Thyroid gland (tissue), 4 donors: ENCODE measurements at places on chromosomes 3 and 15.

DNA sequence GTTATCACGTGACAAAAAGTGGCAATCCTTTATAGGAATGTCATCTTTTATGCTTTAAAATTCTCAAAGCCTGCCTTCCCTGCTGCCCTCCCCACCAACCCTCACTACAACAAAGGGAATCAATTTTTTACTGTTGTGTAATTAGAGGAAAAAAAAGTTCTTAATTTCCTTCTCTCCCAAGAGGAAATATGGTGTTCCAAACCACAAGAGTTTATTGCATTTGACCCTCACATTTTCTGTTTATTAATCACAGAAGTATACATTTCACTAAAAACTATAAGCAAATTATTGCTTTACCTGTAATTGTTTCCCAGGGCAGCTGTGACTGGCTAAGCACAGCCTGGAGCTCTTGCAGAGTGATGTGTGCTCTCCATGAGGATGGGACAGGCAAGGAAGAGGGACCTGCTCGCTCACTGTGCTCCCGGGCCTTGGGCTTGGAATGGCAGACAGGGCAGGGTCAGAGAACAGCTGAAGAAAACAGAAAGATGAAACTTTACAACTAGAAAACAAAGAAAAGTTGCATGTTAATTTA, 31.3 kb upstream of the ATP10A start:
- no peak for DNase-seq

- DNase-seq = no peak
These were observed 32.2 kb upstream of the KLHL25 start for GRCh38 chr15:85826756-85827515.

- no peak for DNase-seq
These were observed 277.5 kb upstream of the CDIN1 start for GRCh38 chr15:36301947-36302346.

- no peak for DNase-seq
These were observed 13.5 kb downstream of the TIGIT start for GRCh38 chr3:114307222-114307830.

DNA sequence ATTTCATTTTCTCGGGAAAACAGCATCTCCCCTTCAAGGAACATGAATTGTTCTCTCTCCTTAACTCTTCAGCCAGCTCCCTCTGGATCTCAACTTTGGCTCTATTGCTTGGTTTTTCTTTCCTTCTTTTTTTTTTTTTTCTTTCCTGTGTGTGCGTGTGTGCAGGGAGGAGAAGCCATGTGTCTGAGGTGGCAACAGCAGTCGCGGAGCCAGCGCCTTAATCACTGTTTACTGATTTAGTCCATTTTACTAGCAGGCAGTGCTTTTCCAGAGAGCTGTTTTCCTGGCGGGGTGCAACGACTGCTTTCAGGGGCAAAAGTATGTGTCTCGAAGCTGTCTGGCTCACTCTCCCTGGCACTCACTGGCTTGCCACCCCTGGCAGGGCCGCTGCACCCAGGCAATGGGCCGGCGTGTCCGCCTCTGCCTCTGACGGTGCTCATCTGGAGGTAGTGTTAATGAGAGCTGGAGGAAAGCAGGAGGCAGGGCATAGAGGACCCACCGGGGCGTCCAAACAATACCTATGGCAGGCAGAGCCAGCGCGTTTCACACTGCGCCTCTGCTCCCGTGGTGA, 835.4 kb upstream of the NR2F2 start:
- peak; percentile 3 for DNase-seq

GRCh38 chr15:38530113-38530512, 34.5 kb downstream of the RASGRP1 start:
- no peak for DNase-seq

- no peak for DNase-seq
These were observed 137.5 kb downstream of the ZNF385D start for GRCh38 chr3:21613372-21614070.

DNA sequence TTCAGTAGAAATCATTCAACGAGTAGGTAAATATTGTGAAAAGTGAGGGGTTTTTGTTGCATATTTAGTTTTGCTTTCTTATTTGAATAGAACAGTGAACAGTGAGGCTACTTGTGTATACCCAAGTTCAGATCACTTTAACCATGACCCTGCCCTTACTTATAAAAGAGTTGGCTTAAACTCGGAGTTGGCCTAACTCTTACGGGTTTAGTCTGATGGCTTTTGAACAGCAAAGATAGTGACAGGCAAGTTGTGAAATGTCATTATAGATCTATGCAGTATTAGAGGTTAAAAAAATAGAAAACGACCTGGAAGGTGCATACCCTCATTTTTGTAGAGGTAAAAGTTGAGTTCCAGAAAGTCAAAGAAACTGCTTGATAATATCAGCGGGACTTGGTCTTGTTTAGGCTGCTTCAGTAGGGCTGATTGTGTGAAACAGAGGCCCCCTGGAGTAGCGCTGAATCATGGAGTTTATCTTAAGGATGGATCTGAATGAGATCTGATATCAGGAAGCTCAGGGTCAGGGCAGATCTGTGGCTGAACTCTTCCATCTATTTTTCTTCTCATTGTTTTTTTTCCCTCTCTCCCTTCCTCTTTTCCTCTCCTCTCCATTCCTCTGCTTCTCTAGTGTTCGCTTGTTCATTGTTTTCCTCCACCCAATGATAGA, 359.8 kb downstream of the LPP start:
- no peak for DNase-seq

GRCh38 chr3:159091936-159092335, 290.1 kb downstream of the MFSD1 start:
- no peak for DNase-seq

DNA sequence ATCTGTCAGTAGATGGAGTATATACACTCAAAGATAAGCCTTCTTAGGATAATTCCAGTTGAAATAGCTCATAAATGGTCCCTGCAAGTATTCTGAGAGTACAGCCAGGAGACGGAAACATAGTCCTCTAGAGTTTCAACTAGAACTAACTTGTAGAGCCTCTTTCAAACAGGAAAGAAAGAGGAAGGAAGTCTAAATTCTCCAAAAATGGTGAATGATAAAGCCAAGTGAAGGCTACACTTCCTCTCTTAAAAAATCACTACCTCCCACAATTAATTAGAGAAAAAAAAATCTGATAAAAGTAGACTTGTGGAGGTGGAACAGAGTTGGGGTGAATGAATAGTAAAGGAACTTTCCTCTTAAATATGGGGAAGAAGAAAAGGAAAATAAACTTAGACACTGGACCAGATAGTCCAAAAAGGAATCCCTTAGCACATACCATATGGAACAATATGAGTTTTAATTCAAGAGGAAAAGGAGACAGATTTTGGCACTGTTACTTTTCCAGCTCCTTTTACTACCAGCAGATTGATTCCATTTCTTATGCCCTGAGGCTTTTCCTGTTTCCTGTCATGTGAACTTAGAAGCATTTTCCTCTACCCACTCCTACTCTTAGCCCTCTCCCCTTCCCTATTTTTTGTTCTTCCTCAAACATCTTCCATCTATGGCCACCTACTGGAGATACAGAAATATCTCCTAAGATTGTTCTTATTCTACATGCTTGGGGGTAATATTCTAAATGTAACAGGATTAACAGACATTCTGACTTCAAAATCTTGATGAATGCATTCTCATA, 207.6 kb downstream of the CHST2 start:
- no peak for DNase-seq

- DNase-seq = peak; percentile 45
These were observed 1.1 kb upstream of the WDR5B start for GRCh38 chr3:122416966-122417365.

DNA sequence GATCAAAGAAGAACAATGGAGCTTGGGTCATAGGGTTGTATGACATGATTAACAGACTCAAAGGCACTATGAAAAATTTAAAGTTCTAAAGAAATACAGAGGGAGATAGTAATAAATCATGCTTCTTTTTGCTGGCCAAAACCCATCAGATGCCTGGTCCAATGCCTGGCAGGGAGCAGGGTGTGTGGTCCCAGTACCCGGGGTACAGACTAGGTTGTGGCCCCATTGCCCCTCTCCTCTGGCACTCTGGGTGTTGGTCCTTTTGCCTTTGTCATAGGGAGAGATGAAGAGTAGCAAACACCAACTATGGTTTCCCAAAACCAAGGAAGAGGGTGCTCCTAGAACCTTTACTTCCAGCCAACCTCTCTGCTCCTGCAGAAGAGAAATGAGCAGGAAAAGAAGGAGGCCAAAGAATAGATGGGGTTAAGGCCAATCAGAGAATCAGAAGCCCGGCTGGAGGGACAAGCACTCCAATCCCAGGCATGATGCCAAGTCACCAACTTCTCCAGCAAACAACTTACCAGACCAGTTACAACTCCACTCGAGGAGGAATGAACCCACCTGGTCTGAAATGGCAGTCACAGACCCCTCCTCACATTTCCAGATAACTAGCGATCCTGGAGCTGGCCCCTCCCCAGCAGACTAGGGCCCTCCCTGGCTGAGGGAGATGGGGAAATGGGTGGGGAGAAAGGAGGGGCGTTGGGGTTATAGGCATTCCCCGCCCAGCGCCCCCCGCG, 1.8 kb downstream of the IGDCC3 start:
- DNase-seq = peak; percentile 86

DNA sequence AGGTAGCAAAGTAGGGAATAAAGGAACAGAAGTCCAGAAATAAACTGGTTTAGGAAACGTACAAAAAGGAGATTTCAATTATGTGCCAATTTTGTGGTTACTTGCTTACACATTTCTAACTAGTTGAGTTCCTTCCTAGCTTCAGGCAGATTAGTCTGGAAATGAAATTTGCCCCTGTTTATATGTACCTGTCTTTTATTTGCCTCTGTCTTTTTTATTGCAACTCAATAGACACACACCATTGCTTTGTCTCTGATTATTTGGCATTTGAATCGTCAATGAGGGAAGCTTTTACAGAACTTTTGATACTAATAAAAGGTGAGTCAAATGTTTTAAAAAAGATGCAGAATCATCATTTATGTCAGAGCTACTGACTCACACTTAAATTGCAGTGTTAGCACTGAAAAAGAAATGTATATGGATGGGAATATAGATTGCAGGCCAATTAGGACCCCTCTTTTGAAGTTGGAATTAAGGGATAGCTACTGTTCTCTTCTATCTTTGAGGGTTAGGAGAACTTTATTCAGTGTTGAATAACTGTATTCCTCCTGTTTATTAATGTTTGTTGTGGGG, 60.5 kb downstream of the TRAK1 start:
- DNase-seq = no peak

- no peak for DNase-seq
These were observed 928.5 kb upstream of the ROBO1 start for GRCh38 chr3:80696280-80696679.

- no peak for DNase-seq
These were observed 8.5 kb upstream of the ANPEP start for GRCh38 chr15:89822951-89823711.

DNA sequence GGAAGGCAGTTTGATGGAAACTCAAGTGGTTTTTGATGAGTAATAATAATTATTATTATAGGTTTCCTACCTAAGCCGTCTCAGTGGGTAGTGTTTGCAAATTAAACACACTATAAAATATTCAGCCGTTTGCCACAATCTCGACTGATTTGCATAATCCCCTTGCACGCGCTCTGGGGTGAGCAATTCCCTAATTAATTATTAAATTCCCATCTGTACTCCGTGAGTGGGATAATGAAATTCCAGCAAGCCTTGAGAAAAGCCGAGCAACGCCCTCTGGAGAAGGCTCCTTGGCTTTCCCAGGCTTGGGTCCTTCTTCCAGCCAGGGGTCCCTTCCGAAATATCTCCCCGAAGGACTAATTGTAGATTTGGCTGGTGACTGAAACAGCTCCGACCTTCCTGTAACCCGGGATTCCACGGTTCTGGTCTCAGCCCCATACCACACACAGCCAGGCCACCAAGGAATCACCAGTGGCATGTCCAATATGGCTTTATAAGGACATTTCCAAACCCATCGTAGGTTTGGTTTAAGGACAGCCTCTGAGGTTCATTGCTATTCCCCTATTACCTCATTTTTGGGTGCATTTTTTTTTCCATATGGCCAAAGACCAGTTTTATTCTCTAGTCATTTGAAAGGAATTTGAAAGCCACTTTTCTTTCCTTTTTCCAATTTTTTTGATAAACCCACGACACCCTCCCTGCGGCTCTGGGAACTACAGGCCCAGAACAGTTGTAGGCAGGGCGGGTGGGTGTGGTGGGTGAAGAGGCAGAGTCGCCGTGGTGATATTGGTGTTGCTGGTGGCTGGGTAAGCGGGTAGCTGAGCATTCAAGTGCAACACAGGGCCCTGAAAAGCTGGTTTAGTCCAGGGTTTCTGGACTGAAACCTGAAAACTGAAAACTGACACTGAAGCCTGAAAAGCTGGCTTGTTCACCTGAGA, 33.2 kb upstream of the RGMA start:
- peak; percentile 80 for DNase-seq

- DNase-seq = peak; percentile 52
These were observed 50.0 kb downstream of the RLBP1 start for GRCh38 chr15:89171136-89172072.

DNA sequence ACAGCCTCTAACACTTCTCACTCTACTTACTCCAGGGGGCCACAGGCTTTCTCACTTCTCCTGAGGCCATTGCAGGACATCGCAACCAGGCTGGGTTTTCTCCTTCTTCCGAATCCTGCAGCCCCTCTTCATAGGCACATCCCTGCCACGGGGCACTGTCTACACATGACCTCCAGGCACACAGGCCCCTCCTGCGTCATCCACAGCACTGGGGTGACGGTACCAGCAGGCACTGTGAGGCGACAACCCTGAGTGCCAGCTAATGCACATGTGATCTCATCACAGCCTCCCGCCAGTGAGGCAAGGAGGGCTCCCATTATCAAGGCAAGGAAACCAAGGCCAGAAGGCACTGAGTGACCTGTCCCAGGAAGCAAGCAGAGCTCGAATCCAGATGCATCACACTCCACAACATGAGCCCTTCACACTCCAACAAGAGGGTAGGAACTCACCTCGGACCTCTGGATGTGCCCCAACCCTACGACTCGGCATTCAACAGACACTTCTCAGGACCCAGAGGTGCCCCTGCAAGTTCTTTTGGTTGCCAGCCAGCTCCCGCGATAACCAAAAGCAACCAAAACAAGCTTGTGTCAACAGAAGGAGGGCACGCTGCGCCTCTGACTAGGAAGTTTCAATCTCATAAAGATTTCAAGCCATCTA, 16.7 kb downstream of the FAM174B start:
- peak; percentile 95 for DNase-seq
